CD14-positive monocyte (primary cell): ENCODE measurements at places on chromosomes 1 and 21. TPM values are rescaled to one million over a fixed set of nuclear protein-coding genes. Genes with fewer than 3 reads are reported as not detected.

The TFF2 gene
- polyA plus RNA-seq: not detected

The EXO1 gene
- polyA plus RNA-seq: 0.16 TPM in 1 of 2 replicates, not detected in the other

DNA sequence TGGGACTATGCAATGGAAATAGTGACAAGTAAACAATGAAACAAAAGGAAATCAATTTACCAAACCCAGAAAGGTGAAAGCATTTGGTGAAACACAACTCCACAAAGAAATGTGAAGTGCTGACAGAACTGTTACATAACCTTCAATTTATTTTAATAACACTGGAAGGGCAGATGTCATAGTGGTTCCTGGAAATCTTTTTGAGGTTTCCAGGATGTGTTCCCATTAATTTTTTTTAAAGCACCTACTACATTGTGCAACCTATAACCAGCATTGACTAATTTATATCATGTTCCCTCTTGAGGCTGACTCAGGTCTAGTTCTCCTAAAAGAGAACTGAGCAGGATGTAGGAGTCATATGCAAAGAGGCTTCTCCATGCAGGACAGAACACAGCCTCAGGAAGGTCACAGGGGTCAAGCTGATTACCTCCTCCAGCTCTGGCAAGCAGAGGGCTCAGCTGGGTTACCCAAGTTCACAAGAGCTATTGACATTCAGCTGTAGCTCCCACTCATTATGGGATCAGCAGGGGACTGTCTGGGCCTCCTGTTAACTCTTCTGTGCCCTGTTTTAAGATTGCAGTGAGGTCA, 157.1 kb upstream of the NRIP1 start:
- peak overlapping the region; percentile 35 for H3K4me3 ChIP-seq
- peak; percentile 96 for DNase-seq
- peaks cover 61% of the 10 kb centered on the region for H3K4me1 ChIP-seq
- no peaks in the 10 kb centered on the region for H3K27me3 ChIP-seq
- H3K36me3 ChIP-seq: no peaks in the 10 kb centered on the region
- H3K27ac ChIP-seq: peak overlapping the region; percentile 23

DNA sequence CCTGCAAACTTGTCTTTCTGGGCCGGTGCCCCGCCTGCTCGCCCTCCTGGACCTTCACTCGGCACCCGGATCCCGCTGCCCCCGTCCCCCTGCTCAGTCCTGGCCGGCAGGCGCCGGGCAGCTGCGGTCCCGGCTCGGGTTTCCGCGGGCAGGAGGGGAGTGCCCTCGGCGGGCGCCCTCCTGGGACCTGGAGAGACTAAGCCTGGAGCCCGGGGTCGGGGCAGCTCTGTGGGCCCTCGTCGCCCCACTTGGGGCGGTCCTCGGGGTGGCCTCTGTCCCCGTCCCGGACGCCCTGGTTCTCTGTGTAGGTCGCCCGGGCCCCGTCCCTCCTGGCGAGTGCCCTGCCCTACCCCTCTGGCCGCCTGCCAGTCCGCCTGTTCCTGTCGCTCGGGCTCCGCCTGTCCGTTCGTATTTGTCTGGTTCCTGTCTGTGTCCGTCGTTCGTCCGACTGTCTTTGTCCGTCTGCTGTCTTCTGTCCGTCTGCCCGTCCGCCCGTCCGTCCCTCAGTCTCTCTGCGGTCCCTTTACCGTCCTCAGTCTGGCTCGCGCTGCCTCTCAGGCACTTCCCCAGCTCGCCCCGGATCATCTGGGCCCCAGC, 490 bp downstream of the SERINC2 start:
- no peaks in the 10 kb centered on the region for H3K36me3 ChIP-seq
- peak; percentile 56 for DNase-seq
- peaks cover 45% of the 10 kb centered on the region for H3K27me3 ChIP-seq

DNA sequence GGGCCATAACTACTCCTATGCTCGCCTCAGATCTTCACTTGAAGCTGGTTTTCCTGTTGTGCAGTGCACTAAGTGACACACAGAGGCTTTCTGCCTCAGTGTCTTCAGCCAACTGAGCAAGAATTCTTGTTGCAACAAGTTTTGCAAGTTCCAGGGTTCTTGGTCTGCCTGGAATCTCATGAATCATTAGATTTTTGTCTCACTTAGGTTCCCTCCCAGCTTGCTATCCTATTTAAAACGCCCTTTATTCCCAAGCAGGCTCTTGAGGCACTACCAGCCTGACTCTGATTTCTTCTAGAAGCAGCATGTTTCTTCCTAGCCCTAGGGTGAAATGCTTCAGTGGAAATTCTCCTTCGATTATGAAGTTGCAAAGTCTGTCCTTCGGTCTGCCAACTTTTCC, 158.8 kb downstream of the C1orf21 start:
- no peak overlapping the region for H3K4me3 ChIP-seq
- H3K36me3 ChIP-seq: no peaks in the 10 kb centered on the region
- H3K4me1 ChIP-seq: no peaks in the 10 kb centered on the region
- DNase-seq: no peak
- H3K27ac ChIP-seq: no peak overlapping the region

DNA sequence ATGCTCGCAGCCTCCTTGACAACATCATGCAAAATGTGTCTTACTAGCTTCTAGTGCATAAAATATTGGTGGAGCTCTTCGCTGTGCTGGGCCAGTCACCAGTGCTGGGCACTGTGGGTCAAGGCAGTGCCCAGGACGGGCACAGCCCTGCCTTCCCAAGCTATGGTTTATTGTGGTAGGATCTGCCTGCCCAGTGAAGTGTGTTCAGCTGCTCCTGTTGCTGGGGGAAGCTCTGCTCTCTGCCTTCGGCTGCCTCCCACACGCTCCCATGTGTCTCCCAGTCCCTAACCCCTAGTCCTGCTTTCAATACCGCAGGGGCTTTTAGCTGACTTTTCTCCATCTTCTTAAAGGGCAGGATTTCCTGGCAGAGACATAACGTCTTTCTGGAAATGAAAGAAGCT, 15.7 kb downstream of the EPHX1 start:
- no peaks in the 10 kb centered on the region for H3K4me1 ChIP-seq
- H3K4me3 ChIP-seq: no peak overlapping the region
- no peak overlapping the region for H3K27ac ChIP-seq
- H3K36me3 ChIP-seq: no peaks in the 10 kb centered on the region
- no peak for DNase-seq
- H3K27me3 ChIP-seq: no peaks in the 10 kb centered on the region
